CD4-positive, alpha-beta memory T cell (primary cell): ENCODE measurements at places on chromosomes 6 and 20. TPM values are rescaled to one million over a fixed set of nuclear protein-coding genes. Genes with fewer than 3 reads are reported as not detected.

GRCh38 chr6:43666196-43666920 is 21.2 kb downstream of the MRPS18A start:
- no peak for DNase-seq

DNA sequence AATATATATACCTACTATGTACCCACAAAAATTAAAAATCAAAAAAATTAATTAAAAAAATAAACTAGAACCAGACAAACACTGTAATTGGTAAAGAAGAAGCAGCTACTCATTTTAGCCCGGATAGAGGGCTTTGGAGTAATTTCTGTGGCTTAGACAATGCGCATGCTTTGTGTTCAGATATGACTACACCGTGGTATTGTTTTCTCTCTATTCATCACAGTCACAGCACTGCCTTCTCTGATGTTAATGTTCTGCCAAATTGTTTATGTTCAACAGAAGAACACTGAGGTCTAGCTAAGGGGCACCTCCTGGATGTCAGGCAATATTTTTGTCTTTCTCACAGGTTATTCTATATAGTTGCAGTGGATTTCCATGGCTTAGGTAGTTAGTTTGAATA is 77.5 kb upstream of the GJE1 start:
- DNase-seq, result no peak

DNA sequence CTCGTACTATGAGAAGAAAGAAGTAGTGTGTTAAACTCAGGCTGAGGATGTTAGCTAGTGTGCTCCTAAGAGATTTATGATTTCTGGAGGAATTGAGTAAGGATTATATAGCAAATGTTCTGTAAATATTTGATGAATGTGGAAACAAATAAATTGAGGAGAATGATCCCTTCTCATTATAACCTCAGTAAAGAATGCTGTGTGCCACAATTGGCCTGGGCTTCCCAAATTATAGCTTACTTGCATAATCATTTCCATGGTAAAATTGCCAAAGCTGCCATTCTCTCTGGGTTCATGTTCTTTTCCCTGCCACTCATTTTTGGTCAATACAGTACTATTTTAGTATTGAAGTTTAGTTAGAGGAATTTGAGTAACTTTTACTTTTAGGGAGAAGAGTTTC is 128.5 kb downstream of the FLRT3 start:
- no peak for DNase-seq

GRCh38 chr6:69985180-69985579 is 118.8 kb downstream of the COL19A1 start:
- no peak for DNase-seq

- DNase-seq, result no peak
Observed at GRCh38 chr20:47557218-47557617, 55.5 kb downstream of the NCOA3 start.

CHRNA4 gene
- not detected for total RNA-seq

CST3 gene
- 8.1 TPM for total RNA-seq

DOP1A gene
- 32.5 TPM for total RNA-seq

TTBK1 gene
- not detected for total RNA-seq

TUBB2B gene
- total RNA-seq, result not detected
